ENCODE measurements at places on chromosomes 6 and 20.

DNA sequence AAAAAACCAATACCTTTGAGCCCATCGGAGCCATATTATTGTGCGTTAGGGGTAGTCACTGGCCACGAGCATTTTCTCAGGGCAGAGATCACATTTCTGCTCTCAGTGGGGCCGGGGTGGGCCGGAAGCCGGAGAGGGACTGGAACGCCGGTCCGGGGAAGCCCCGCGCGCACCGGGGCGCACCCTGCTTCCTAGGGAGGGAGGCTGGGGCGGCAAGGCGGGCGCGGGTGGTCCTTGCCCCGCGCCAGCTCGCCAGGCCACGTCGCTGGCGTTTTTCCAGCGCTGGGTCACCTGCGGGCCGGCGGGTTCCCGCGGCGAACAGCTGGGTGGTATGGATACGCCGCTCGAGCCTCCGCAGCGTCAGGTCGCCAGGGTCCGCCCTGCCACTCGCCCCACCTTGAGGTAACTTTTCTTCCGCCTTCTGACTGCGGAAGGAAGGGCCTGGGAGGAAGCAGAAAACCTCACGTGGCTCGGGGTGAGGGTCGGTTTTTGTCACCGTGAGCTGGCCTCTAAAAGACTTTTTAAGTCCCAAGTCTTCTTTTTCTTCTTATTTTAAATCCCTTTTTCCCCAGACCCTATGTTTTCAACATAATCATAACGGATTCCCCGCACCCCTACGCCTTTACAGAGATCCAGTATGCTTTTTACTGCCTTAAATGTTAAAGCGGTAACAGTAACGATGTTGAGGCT is 2.7 kb upstream of the EEF1A1 start:
- DNase-seq: peak; percentile 77

- DNase-seq: no peak
These were observed 64.2 kb downstream of the EDN3 start for GRCh38 chr20:59364611-59365010.

DNA sequence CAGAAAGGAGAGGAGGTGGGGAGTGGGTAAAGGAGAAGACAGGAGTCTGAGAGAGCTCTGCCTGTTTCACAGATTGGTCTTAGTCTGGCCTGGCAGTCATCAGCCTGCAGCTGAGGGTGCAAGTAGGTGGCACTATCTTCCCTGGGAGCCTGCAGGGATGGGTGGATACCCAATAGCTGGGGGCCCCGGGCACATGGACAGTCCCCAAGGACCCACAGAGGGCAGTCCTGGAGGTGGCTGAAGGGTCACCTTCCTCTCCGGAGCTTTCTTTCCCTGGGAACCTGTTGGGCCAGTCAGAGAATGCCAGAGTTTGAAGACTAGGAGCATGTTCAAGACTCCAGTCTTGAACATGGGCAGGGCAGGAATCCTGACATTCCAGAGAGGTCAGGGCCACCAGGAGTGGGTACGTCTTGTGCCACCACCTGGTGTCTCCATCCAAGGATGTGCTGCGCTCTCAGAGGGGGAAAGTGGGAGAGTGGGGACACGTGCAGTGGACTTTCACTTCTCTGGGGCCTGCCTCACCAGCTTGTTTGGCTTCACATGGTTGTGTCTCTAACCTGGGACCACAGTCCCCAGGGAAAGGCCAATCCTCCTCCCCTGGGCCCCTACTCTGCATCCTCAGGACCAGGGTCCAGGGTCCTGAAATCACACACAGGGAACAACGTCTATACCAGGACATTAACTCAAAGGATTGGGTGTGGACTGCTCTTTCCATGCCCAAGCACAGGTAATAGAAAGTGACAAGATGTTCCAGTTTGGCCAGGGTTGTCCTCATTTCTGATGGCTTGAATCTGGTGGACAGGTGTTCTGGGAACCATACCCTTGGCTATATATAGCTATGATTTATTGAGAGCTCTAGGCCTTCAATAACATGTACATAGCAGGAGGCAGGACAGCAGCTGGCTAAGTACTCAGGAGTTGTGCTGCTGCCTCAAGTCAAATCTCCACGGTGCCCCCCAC is 18.0 kb downstream of the AARS2 start:
- DNase-seq: no peak

DNA sequence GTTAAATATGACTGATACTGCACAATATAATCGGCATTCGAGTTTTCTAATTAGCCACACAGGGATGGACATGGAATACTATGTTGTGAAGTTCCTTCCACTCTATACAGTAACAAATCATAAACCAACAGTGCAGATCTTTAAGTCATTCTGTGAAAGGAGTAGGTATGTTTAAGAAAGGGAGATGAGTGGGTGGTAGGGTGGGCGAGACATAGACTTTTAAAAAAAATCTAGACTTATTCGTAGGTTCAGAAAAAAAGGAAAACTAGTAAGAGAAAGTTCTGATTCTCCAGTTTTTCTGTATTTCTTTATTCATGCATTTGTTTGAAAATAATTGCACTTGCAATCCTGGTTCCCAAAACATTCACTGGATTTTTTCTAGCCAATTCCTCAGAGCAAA is 61.8 kb downstream of the SYNDIG1 start:
- DNase-seq: no peak

- no peak for DNase-seq
These were observed 479.7 kb upstream of the FLRT3 start for GRCh38 chr20:14817101-14817500.

DNA sequence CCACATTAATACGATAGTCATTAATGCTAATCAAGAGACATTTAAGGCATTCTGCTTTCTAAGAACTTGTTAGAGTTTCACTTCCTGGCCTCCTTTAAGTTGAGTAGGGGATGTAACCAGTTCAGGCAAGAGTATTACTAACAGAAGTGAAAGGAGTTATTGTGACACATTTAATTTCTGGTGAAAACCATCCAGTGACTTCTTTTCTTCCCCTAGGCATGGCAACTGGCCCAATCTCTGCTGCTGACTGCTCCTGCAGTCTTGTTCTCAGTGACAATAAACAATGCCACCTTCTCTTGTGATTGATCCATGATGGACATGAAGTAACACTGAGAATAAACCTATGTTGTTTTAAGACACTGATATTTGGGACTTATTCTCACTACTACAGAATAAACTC is 130.9 kb upstream of the DEFB112 start:
- no peak for DNase-seq

DNA sequence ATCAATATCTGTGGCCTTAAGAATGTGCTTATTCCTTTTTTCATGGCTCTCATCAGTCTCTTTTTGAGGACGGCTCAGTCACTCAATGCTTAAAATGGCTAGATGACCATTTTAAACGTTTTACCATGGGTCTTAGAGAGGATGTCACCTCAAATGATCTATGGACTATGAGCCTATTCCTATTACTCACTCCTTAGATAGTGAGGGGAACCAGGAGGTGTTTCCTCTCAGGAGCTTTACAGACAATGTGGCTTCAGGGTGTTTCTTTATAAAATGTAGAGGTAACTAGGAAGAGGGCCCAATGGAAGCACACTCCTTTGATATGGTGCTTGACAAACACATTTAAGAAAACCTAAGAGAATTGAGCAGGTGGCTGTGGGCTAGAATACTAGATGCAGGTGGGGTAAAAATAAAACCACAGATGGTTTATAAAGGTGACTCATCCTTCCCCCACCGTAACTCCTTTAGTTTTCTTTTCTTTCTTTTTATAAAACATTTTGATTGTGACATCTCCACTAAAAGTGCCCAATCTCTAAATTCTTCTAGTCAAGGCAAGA is 1.5 kb upstream of the TMEM200A start:
- no peak for DNase-seq

DNA sequence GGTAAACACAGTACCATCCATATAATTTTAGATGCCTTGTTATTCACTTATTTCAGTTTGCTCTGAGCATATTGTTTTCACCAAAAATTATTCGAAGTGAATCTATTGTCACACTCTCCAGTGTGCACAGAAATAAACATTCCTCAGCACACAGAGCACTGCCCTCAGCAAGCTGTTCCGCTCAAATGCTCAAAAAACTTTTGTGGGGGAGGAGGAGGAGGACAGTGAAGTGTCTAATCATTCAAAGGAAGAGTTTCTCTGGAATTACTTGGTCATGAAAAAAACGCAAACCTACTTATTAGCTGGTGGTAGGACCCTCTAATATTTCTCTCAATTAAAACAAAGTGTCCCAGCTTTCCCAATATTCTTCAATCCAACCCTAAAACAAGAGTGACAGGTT is 88.3 kb downstream of the DTNBP1 start:
- no peak for DNase-seq

DNA sequence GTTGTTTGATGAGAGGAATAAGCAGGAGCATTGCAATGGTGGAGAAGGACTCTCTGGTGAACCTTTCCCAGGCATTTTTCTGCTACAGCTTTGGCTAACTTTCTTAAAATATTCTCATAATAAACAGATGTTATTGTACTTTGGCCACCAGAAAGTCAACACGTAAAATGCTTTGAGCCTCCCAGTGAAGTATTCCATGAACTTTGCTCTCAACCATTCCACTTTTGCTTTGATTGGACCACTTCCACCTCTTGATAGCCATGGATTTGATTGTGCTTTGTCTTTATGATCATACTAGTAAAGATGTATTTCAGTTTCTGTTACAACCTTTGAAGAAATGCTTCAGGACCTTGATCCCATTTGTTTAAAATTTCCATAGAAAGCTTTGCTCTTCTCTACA is 241.1 kb downstream of the TENT5A start:
- no peak for DNase-seq

DNA sequence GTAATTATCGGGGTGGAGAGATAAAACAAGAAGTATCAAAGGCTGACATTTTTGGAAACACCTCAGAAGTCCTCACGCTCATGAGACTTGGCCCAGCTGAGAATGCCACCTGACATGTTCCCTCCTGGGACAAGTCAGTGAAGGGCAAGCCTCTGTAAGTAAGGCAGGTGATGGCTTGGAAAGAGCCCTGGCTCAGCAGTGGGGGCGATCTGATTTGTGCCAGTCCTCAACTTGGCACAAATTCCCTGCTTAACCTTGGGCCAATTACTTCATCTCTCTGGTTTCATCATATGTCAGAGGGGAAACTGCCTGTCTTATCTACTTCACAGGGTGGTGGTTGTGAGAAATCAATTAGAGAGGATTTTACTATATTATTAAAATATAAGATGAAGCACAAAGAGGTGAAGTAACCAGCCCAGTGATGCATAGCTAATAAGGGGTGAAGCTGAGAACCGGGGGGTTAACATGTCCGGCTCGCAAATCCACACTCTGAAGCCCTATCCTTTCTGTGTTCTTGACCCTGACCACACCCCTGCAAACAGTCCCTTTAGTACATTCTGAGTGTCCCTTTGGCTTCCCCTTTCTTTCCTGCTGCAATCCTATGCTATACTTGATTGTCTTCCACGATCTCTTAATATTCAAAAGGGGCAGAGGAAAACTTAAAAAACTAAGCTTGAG is 8.8 kb upstream of the MOCS1 start:
- DNase-seq: no peak

DNA sequence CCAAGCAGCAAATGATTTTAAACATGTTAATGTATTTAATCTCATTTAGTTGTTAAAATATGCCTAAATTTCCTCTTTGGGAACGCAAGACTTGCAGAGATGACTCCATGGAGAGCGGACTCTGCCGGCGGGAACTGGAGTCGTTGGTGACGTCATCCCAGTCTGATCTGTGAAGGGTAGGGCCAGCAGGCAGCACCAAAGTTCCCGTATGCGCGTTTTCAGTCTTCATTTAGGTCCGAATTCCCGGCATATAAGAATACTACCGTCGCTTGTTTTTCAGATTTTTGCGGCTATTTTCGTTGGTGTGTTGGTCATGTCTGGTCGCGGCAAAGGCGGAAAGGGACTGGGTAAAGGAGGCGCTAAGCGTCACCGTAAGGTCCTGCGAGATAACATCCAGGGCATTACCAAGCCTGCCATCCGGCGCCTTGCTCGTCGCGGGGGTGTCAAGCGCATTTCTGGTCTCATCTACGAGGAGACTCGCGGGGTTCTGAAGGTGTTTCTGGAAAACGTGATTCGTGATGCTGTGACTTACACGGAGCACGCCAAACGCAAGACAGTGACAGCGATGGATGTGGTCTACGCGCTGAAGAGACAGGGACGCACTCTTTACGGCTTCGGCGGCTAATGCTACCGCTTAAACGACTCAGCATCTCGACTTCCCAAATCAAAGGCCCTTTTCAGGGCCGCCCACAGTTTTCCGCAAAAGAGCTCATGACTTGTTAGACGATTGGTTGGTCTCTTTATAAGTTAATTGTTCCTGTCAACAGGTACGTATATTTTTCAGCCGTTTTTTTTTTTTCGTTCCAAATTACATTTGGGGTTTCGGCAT is 117.3 kb downstream of the HFE start:
- DNase-seq: peak; percentile 83

DNA sequence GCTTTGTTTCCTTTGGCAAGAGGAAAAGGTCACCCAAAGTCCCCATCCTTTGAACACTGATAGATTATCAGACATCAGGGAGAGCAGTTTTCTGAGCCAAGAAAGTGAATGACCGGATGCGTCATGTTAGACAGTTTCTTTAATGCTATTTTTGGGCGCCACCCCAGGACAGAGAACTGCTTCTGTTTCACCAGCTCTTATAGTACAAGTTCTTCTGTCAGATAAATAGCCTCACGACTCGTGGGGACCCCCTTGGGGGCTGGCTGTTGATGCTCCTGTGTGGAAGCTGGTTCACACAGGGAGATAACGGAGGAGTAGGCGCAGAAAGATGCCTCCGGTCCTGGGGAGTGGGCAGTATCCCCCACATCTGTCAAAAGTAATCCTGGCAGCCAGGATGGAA is 54.6 kb downstream of the NPEPL1 start:
- no peak for DNase-seq

GRCh38 chr6:73713426-73714147 is 17.6 kb downstream of the CD109 start:
- DNase-seq: no peak

GRCh38 chr6:137751768-137752560 is 115.1 kb upstream of the TNFAIP3 start:
- DNase-seq: no peak

GRCh38 chr20:45368221-45368980 is 5.4 kb downstream of the SYS1 start:
- DNase-seq: no peak

GRCh38 chr6:121105461-121105860 is 228.8 kb downstream of the TBC1D32 start:
- DNase-seq: no peak

DNA sequence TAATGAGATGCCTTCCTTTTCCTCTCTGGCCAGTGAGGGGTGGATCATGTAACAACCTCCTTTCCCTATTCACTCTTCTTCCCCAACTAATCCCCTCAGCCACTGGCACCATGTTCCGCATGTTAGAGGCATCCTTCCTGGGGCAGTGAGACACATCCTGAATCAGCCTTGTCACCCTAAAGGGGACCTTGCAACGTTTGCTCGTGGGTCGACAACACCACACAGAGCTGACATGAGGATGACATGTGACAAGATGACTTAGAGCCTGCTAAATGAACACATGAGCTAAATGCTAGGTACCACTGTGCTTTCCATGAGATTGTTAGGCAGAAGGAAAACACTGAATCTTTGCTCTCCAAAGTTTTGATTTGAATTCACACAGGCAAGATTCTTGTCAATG is 129.2 kb downstream of the ATXN1 start:
- DNase-seq: no peak

GRCh38 chr6:40505191-40505810 is 81.9 kb downstream of the LRFN2 start:
- DNase-seq: no peak

- no peak for DNase-seq
These were observed 21.2 kb downstream of the NHLRC1 start for GRCh38 chr6:18101271-18101670.

All from stimulated activated CD4-positive, alpha-beta T cell treated with anti-CD3 and anti-CD28 coated beads, Interleukin-4, amount 100 ng/mL, for 4 hours (primary cell).